ACHN (cell line): ENCODE measurements at places on chromosomes 3 and 15.
A peak's percentile ranks its signal among the peaks of the same experiment; 100 is the strongest.

DNA sequence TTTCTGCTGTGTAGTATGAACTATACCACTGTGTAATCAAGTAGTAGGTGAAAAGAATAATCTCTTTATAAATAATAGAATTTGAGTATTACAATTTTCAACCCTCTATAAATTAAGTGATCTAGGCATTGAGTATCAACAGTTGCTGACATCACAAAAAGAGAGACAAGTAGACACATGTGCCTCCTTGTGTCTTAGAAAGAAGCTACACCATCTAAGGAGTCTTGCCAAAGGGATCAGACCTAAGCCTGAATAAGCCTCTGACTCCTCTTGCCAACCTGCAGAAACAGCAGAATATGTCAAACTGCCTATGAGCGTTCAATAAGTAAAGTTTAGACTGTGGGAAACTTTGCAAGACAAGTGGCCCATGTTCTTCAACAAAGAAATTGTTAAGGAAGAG is 5.8 kb upstream of the MTMR10 start:
- DNase-seq = no peak

DNA sequence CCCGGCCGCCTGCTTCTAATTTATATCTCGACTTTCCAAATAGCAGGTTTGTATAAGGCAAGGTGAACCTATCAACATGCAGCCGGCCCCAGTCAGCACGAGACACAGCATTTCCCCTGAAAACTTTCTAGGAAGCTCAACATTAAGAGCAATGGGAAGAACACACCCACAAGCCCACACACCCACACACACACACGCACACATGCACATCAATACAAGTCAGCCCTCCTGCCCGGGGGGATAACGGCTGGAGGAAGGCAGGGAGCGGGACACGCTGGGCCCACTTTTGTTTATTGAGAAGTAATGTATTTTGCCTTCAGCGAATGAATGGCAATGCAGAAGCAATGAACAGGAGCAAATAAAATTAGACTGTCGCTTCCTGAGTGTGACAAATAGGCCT is 83.5 kb downstream of the PCSK6 start:
- DNase-seq = no peak

GRCh38 chr15:86829245-86829644 is 749.6 kb downstream of the AGBL1 start:
- no peak for DNase-seq

DNA sequence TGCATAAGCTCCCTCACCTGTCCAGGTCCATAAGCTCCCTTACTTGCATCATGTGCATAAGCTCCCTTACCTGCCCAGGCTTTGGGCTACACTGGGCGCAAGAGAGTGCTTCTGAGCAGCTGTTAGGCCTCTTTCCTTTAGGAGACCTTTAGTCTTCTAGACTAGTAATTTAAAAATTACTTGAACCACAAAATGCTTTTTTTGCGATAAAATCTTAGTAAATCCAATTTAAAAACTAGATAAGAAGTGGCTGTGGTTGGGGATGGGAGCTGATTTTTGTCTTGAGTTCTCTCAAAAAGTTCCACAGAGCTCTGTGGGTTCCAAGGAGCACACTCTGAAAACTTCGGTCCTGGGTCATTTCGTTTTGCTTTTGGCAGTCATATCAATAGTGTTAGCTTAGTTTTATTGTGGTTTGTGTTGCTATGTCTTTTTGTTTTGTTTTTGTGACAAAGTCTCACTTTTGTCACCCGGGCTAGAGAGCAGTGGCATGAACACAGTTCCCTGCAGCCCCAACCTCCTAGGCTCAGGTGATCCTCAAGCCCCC is 6.7 kb downstream of the CEMIP start:
- no peak for DNase-seq

- DNase-seq = no peak
Measured at GRCh38 chr3:53123953-53124352, 6.3 kb downstream of the RFT1 start.

DNA sequence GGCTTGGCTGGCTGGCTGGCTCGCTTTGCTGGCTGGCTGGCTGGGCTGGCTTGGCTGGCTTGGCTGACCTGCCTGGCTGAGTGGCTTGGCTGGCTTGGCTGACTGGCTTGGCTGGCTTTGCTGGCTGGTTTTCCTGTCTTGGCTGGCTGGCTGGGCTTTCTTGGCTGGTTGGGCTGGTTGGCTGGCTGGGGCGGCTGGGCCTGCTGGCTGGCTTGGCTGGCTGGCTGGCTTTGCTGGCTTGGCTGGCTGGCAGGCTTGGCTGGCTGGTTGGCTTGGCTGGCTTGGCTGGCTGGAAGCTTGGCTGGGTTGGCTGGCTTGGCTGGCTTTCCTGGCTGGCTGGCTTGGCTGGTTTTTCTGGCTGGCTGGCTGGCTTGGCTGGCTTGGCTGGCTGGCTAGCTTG is 435.6 kb downstream of the GOLGA6L6 start:
- DNase-seq = no peak

DNA sequence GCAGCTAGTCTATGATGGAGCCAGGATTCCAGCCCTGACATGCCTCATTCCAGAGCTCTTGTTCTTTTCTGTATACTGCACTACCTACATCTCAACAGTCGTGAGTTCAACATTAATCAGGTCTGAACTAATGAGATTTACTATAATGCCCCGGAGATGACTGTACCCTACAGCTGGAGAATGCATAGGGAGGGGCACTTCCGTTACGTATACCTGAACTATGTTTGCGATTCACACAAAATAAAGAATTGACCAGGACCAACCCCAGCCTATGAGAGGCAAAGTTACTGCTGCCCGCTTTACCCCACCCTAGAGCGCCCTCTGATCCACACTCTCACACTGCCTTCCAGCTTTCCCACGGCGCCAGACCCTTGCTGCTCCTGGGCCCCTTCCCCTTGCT is 97.0 kb downstream of the IGF2BP2 start:
- no peak for DNase-seq

DNA sequence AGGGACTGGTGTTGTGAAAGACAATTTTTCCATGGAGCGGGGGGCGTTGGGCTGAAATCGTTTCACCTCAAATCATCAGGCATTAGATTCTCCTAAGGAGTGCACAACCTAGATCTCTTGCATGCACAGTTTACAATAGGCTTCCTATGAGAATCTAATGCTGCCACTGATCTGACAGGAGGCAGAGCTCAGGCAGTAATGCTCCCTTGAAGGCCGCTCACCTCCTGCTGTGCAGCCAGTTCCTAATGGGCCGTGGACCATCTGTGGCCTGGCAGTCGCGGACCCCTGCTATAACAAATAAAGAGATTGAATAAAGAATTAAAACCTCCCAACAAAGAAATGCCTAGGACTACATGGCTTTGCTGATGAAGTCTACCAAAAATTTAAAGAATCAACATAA is 25.3 kb upstream of the ANKRD28 start:
- DNase-seq = no peak

DNA sequence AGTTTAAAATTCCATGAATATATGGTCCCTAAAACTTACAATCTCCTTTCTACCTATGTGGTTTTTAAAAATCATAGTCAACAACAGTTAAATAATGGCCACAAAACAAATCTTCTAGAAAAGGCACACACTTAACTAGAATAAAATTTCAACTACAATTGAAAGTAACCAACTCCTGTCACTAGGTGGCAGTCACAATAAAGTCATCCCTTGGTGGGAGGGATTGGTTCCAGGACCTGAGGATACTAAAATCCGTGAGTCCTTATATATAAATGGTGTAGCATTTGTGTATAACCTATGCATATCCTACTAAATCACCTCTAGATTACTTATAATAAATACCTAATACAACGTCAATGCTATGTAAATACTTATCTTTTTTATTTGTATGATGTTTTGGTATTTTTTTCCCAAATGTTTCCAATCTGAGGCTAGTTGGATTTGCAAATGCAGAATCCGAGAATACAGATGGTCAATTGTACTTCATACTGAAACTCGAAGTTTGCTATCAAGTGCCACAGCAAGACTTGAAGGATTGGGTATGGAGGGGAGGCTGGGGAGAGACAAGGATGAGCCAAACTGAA is 172.6 kb downstream of the FMN1 start:
- peak; percentile 57 for DNase-seq

DNA sequence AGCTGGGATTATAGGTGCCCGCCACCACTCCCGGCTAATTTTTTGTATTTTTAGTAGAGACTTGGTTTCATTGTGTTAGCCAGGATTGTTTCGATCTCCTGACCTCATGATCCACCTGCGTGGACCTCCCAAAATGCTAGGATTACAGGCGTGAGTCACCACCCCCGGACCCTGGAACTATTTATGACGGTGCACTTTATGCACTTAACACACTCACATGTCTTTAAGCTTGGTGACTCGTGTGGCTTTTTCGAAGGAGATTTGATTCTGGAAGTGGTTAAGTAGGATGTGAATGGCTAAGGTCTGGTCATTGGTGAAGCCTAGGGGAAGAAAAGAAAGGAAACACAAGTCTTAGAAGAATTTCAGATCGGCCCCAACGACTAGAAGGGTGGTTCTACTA is 20.3 kb downstream of the BBS4 start:
- no peak for DNase-seq

DNA sequence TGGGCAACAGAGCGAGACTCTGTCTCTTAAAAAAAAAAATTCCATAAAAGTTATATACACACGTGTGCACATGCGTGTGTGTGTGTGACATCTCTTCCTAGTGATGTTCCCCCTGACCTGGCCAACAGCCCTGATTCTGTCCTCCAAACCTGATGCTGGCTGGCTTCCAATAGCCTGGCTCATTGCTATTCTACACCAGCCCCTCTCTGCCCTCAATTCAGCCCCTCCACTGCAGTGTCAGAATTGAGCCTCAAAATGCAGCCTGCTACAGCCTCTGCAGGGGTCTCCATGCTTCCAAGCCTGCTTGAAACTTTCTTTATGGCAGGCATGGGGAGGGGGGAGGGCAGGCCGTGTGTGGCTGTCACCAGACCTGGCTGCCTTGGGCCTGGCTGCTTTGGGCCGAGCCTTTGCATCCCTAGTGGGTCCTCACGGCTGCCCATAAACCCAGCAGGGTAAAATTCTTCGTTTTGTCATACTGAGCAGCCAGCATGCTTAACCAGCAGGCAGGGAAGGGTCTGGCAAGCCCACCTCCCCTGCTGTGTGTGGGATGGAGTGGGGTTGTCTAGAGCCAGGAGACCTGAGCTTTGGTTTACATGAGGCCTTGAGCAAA is 22.7 kb upstream of the DOCK3 start:
- DNase-seq = no peak

DNA sequence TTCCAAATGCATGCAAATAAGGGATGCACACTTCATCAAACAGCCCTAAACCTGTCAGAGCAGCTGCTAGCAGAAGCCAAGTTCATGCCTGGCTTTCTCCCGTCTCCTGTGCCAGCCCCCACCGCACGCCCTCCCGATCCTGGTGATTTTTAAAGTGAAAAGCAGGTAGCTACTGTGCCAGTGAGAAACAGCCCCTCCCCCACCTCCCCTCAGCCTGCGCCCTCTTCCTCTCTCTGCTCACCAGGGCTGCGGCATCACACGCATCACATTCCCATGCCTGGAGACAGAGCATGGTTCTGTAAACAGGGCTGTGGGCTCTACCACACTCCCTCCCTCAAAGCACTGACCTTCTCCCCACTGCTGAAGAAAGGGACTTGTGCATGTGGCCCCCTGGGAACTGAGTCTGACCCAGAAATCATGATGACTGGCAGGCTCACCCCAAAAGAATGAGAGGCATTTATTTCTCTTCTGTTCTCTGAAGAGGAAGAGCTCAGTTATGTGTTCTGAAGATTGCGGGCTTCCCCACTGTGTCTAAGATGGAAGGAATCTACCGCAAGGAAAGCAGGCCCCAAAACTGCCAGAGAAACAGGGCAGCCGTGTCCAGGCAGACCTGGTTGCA is 14.5 kb upstream of the SLC6A1 start:
- DNase-seq = no peak

GRCh38 chr15:92885224-92886041 is 14.7 kb upstream of the CHD2 start:
- DNase-seq = no peak

DNA sequence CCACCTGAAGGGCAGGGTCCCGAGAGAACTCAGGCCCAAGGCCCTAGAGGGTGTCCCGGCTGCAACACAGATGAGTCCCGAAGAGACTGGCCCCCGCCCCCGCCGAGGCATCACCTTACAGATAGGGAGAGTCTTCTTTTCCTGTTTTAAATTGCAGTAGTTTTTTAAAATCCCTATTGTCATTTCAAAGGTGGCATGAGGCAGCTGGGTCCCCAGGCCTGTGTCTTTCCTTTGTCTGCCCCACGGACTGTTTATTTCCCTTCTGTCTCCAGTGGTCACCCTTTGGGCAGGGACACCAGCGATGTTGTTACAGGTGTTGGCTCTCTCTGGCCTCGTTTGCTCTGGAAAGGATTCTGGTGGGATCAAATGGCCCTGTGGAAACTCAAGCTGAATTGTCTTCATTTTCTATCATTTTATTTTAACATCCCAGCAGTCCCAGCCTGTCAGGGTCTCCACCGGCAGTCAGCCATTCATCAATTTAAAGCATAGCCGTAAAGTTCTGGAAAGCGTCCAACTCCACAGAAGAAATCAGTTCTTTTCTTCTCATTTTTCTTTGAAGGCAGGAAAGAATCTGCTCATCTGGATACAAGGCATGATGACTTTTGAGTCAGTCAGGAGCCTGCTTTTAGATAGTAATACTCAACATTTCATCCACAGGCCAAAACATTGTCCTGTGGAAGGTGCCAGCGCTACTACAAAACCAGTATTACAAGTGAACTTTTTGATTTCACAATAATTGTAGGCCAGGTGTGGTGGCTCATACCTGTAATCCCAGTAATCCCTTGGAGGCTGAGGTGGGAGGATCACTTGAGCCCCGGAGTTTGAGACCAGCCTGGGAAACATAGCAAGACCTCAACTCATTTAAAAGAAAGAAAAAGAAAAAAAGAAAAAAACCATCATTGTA is 96.2 kb downstream of the HES1 start:
- DNase-seq = no peak

DNA sequence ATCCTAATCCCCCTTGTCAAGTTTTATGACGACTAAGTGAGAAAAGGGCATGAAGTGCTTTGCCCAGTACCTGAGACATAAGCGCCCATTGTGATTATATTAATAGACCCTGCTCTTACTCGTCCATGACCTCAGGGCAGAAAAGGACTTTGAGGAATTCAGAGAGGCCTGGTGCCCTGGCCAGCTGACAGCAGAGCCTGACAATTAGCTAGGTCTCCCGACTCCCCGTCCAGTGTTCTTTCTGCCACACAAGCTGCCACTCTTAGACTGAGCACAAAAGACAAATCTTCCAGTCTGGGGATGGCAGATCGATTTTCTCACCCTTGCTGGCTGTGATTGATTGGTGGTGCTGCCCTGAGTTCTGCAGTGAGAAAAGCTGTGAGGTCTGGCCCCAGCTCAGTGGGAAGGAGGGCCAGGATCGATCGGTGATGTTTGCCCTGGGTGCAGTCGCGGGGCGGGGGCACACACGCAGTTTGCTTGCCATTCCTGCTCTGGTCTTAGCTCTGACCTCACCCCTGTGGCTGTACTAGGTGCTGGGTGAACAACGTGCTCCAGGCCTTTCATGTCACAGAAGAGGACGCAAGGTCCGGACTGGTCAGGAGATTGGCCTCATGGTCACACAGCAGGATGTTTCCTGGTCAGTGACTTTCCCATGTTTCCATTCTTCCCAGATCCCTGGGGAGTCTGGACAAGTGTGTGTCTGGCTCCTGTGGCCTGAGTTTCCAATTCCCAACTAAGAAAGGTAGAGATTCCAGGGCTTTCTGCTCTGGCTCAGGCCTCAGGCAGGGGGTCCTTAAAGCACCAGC is 67.4 kb upstream of the TLE3 start:
- DNase-seq = no peak
